ENCODE measurements at places on chromosomes 1 and 21.
A peak's percentile ranks its signal among the peaks of the same experiment; 100 is the strongest.

DNA sequence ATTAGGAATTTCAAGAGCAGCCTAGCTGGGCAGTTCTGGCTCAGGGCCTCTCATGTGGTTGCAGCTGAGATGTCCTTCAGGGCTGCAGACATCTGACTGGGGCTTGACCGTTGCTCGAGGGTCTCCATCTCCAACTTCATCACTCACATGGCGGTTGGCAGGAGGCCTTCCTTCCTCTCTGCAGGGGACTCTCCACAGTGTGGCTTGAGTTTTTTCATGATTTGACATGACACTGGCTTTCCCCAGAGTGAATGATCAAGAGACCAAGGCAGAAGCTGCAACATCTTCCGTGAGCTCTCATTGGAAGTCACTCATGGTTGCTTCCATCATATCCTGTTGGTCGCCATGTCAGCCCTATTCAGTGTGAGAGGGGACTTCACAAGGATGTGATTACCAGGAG lies 74.6 kb downstream of the RUNX3 start:
- no peak for DNase-seq

- DNase-seq: no peak
Measured at GRCh38 chr1:15014516-15014915, 139.0 kb upstream of the TMEM51 start.

DNA sequence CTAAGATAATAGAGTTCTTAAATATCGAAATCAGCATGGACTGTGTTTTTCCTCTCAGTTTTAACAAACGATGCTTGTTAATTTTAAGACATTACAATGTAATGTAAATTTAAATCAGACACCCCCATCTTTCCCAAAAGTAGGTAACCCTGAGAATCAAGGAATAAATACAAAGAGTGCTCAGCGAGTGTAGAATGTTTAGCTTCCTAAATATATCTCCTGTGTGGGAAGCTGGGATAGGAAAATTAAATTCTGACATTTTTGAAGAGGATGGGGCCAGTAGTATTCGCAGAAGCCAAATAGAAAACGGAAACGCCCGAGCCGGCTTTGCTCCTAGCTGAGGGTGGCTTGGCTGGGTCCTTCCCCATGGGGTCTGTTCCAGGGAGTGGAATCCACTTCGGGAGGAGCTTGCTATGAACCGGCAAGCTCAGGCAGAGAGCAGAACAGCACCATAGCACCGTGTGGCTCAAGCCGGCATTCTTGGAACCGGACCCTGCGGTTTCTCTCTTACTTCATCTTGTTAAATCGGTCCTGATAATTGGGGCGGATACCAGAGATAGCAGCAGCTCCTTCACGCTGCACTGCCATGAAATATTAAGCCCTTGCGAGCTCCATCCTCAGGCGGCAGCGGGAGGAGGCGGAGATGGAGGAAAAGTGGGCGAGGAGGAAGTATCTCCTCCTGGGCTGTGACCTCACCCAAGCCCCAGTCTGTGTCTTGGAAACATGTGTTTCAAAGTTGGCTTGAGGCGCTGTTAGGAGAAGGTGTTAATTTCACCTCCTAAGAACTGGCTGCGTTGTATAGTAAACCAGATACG lies 24.9 kb downstream of the MAP3K7CL start:
- DNase-seq: no peak

GRCh38 chr21:33977017-33977720 lies 61.6 kb upstream of the ATP5PO start:
- no peak for DNase-seq

- DNase-seq: peak; percentile 20
Measured at GRCh38 chr1:46166521-46167462, 8.1 kb upstream of the TSPAN1 start.

- DNase-seq: no peak
Measured at GRCh38 chr1:108671143-108671542, 10.2 kb upstream of the HENMT1 start.

DNA sequence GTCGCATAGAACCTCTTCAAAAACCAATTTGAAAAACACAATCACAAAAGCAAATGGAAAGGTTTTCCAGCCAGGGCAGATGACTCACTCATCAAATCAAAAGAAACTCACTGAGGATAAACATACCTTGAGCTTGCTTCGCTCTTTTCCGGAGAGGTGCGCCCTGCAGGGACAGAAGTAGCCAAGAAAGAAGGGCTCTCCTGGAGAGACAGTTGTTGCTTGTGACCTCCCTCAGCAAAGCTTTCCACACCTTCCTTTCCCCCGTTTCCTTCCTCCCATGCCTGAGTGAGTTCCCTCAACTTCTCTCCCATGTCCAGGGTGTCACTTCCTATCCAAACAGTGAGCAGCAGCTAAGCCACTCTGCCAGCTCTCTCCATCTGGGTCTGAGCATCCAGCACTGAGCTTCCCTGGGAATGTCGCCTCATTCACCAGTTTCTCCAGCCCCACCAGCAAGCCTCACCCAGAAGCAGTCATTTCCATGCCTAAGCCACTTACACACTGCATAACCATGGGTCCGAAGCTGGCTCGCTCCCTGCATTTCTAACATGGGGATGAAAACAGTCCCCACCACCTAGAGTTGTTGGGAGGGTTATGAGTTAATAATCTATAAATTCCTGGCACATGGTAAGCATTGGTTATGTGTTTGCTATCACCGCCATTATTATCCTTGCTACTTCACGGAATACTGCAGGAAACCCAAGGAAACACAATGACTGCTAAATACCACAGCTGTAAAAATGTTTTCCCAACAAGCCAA lies 75.0 kb downstream of the PTPN14 start:
- DNase-seq: no peak

DNA sequence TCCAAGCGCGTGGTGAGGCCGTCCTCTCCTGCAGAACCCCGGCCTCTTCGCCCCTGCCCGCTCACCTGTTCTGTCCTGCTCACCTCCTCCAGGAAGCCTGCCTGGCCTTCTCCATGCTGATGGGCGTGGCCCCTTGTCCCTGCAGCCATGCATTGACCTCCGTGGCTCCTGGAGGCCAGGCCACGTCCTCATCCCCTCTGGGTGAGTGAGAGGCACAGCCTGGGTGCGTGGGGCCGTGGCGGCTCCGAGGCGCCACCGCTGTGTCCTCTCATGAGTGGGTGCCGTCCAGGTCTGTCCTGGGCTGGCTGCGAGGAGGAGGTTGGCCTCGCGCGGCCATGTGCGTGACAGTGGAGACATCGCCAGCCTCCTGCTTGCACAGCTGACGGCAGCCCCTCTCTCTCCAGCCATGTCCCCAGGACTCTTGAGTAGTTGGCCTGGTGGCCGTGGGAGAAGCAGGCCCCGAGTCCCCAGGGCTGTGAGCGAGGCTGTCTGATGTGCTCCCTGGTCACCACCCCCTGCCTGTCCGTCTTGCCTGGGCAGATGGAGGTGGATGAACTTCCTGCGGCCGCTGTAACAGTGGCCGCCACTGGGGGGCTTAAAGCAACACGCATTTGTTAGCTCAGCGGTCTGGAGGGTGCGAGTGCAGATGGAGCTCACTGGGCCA lies 58.1 kb downstream of the PRKCZ start:
- no peak for DNase-seq

- DNase-seq: peak; percentile 24
Measured at GRCh38 chr1:230068952-230069684, 2.1 kb downstream of the GALNT2 start.

- peak; percentile 49 for DNase-seq
Measured at GRCh38 chr1:156103521-156103947, 11.0 kb upstream of the LMNA start.

GRCh38 chr1:197928849-197929336 lies 11.7 kb downstream of the LHX9 start:
- DNase-seq: peak; percentile 44

- no peak for DNase-seq
Measured at GRCh38 chr1:213256438-213257087, 205.5 kb downstream of the RPS6KC1 start.

GRCh38 chr1:59936358-59936821 lies 9.8 kb upstream of the CYP2J2 start:
- no peak for DNase-seq

- peak; percentile 84 for DNase-seq
Measured at GRCh38 chr21:45542242-45542666, at the start of gene SLC19A1. SLC19A1 (minus strand) TSS chr21:45542440; CDS start chr21:45537959, 4,481 bp downstream.

DNA sequence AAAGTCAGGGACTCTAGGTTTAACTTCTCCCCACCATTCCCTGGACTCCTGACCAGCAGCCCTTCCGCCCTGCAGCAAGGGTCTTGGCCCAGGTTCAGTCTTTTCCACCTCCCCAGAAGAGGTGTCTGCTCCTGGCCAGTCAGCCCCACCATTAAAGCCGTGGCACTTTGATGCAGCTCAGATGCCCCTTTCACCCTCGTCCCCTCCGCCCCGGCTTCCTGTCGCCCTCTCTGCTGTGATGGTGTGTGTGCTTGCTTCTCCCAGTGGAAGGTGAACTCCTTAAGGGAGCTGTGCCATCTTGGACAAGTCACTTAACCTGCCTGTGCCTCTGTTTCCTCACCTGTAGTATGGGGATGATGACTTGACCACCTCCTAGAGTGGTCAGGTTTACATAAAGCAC lies 17.8 kb upstream of the TTC4 start:
- DNase-seq: no peak

- no peak for DNase-seq
Measured at GRCh38 chr1:25427696-25428095, 3.0 kb upstream of the MACO1 start.

DNA sequence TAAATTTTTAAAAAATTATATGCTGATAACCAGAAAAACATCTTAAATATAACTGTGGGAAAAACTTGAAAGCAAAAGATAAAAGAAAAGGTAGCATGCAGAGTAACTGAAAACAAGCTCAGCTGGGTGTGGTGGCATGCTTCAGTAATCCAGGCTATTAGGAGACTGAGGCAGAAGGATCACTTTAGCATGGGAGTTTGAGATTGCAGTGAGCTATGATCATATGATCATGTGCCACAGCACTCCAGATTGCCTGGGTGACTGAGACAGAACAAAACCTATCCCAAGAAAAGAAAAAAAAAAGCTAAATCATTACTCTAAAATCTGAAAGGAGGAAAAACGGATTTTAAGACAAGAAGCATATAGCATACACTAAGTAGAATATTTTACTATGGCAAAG lies 1624.0 kb downstream of the AMY1C start:
- no peak for DNase-seq

- DNase-seq: no peak
Measured at GRCh38 chr21:46248422-46248782, 19.8 kb upstream of the LSS start.

- DNase-seq: no peak
Measured at GRCh38 chr1:57157818-57158603, 192.2 kb upstream of the C8B start.

DNA sequence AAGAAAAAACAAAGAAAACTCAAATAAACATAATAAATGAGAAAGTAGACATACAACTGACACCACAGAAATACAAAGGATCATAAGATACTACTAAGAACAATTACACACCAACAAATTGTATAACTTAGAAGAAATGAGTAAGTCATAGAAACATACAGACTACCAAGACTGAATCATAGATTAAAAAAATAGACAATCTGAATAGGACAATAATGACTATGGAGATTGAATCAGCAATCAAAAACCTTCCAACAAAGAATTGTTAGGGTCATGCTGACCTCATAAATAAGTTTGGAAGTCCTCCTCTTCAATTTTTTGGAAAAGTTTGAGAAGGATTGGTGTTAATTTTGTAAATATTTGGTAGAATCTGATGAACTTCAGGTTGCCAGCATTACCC lies 159.0 kb downstream of the PTBP2 start:
- DNase-seq: no peak

DNA sequence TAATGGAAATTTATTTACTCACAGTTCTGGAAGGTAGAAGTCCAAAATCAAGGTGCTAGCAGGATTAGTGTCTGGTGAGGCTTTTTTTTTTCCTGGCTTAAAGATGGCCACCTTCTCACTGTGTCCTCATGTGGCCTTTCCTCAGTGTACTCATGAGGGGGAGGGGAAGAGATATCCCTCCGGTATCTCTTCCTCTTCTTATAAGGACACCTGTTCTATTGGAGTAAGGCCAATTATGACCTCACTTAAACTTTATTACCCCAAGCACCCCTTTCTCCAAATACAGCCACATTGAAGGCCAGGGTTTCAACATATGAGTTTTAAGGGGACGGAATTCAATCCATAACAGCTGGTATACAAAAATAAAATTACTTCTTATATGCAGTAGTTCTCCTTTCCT lies 203.7 kb upstream of the C1orf87 start:
- DNase-seq: no peak

GRCh38 chr21:44583089-44583799 lies 2.8 kb upstream of the KRTAP10-5 start:
- DNase-seq: no peak

DNA sequence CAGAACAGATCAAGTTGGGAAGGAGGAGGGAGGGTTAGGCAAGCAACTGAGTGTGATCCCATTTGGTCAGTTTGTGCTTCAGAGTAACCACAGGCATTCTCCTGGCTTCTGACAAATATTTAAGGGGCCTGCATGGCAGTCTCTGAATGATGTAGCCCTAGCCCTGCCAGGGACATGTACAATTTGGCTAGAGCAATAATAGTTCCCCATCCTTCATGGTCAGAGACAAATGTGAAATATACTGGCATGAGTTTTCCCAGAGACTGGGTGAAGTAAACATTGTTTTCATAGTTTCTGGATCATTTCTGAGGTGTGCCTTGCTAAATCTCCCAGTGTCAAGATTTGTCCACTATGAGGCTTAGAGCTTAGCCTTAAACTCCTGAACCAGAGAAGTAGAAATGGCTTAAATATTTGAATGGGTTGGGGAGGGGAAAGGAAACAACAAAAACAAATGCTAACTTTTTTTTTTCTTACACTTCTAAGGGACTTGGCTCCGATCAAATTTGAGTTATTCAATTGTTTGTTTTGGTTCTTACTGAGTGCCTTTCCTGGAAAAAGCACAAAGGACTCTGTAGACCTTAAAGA lies 42.0 kb upstream of the UBE2U start:
- no peak for DNase-seq

GRCh38 chr1:81582467-81582986 lies 218.2 kb upstream of the ADGRL2 start:
- DNase-seq: no peak

DNA sequence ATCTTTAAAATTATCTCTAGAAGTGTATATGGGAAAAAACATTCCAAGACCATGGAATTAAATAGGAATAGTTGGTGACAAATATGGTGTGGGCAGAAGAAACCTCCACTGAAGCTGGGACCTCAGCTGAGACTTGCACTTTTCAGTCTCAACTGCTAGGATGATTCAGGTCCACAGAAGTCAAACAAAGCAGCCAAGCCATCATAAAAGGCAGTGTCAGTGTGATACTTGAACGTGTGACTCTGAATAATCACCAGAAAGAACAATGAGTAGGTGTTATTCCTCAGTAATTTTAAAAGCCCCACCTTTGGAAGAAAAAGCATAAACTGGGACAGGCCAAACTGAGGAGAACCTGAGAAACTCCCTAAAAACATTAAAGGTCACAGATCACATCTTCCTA lies 90.7 kb downstream of the ZNF281 start:
- DNase-seq: no peak

GRCh38 chr1:113592230-113592629 lies 167.1 kb downstream of the PHTF1 start:
- no peak for DNase-seq

DNA sequence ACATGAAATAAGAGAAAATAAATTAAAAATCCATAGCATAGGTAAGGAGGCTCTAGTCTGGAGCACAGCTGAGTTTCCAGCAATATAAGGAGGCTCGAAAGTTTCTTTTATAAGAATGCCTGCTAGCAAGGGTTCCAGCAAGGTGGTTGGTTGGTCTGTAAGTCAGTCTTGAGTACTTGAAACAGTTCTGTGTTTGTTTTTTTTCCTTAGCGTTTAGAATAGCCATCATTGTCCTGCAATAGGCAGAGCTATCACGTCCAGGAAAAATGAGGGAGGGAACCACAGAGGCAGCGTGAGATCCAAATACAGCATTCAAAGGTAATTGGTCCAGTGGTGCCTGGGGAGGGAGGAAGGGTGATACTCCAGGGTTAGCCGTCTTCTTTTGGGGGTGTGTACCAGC lies 8.4 kb downstream of the UBE2Q1 start:
- DNase-seq: no peak

Data from activated CD4-positive, alpha-beta T cell treated with anti-CD3 and anti-CD28 coated beads, Interleukin-2, Interleukin-6, amounts not matched to agents 100 ng/mL and 50 ng/mL, durations not matched to agents 16 hours and 8 hours (primary cell).